ENCODE measurements at places on chromosomes 12 and 14.

DNA sequence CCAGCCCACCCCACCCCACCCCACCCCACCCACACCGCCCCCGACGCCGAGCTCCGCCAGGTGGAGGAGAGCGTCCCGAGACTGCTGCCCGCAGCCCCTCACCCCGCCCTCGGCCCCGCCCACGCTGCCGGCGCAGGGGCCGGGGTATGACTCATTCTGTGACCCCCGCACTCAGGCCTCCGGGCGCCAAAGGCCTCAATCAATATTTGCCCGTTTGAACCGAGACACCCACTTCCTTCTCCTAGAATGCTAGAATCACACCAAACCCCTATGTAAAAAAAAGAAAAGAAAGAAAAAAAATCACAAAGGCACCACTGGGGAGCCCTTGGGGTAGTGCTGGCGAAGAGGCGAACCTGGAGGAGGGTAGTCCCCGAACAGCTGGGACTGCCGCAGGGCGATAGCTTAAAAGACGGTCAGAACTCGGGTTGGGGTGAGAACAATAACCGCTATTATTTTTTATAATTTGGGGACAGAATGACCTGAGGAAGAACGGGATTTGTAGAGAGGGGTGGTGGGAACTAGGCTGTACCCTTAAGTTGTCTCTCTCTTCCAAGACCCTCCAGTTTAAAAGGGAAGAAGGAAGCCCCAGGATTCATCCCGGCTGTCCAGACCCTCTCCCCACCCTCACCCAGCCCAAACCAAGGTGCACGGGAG is 894 bp downstream of the KRT8 start:
- DNase-seq, result peak; percentile 76

DNA sequence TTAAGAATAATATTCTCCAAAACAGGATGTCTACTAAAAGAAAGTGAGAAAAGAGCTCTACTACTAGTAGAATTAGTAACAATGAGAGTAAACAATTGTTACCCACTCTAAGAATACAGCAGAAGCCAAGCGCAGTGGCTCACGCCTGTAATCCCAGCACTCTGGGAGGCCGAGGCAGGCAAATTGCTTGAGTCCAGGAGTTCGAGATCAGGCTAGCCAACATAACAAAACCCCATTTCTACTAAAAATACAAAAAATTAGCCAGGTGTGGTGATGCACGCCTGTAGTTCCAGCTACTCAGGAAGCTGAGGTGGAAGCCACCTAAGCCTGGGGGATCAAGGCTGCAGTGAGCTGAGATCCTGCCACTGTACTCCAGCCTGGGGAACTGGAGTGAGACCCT is 4.7 kb downstream of the DNAJC14 start:
- DNase-seq, result no peak

- no peak for DNase-seq
Measured at GRCh38 chr12:100375038-100375735, 18.3 kb downstream of the SLC17A8 start.

DNA sequence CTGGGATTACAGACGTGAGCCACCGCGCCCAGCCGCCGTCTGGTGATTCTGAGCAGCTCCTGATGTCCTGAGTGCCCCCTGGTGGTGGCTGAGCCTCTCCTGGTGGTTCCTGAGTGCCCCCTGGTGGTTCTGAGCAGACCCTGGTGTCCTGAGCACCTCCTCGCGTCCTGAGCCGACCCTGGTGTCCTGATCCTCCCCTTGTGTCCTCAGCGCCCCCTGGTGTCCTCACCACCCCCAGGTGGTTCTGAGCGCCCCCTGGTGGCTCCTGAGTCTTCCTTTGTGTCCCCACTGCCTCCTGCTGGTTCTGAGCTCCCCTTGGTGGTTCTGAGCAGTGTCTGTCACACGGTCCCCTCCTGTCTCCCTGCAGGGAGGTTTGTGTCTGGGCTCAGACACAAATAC is 1304.9 kb downstream of the TMEM121 start:
- DNase-seq, result no peak

DNA sequence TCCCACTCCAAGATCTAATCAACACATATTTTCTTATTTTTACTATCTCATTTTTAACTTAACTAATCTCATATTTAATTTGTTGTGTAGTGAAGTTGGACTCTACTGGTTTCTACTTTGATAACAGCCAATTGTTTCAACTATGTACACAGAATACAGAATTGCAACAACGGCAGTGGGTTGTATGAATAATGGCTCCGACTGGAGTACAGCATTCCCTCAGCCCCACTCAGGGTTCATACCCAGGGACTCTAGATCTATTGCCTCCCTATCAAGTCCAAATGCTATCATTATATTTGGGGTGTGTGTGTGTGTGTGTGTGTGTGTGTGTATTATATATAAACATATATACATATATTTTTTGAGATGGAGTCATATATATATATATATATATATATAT is 52.3 kb downstream of the PAWR start:
- no peak for DNase-seq

GRCh38 chr14:88188745-88189416 is 134.2 kb downstream of the KCNK10 start:
- DNase-seq, result no peak

GRCh38 chr12:66944365-66944764 is 265.5 kb upstream of the GRIP1 start:
- no peak for DNase-seq

- no peak for DNase-seq
Measured at GRCh38 chr14:63854330-63854729, 1.5 kb downstream of the SYNE2 start.

GRCh38 chr14:23605931-23606585 is 27.5 kb upstream of the JPH4 start:
- DNase-seq, result no peak

GRCh38 chr12:120121766-120122293 is 5.3 kb upstream of the RAB35 start:
- no peak for DNase-seq

DNA sequence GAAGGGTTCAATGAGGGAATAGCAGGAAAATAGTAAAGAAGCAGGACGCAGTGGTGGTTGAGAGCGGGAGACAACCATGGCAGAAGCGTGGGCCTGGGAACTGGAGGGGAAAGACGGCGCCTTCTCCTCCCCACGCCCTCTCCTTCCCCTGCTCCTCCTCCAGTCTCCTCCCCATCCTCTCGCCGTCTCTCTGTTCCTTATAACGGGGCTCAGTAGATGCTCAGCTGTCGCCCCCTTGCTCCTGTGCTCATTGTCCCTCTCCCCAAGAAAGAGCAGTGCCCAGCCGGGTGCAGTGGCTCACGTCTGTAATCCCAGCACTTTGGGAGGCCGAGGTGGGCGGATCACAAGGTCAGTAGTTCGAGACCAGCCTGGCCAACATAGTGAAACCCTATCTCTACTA is 142.0 kb downstream of the BCL11B start:
- DNase-seq, result no peak

DNA sequence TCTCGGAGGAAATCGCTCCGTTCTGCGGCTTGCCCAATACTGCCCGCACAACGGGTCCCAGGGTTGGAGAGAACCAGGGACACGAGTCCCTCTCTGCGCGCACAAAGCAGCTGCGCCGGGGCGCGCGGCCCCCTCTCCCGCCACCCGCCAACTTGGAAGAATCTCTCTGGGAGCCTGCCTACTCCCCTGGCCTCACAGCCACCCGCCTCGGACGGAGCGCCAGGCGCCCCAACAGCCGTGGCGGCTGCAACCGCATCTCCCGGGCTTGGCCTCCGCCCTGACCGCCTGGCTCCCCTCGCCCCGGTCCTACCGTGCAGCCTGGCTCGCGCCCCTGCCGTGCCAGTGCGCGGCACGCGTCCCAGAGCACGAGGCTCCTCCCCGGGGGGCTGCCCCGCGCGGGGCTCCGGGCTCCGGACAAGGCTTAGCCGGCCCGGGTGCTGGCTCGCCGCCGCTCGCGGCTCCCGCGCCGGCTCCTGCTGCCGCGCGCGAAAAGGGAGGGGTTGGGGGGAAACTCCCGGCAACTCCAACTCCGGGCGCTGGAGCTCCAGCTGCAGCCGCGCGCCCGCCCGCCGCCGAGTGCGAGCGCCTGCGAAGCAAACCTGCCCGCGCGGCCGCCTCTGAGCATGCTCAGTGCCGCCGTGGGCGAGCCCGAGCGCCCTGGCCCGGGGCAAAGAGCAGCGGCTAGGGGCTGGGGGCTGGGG is at the start of gene STXBP6:
Gene STXBP6, minus strand, starts transcription at position 580 of the 701 bp plus-strand sequence. CDS start 75,329 bp downstream, outside the sequence.
- DNase-seq, result peak; percentile 64

DNA sequence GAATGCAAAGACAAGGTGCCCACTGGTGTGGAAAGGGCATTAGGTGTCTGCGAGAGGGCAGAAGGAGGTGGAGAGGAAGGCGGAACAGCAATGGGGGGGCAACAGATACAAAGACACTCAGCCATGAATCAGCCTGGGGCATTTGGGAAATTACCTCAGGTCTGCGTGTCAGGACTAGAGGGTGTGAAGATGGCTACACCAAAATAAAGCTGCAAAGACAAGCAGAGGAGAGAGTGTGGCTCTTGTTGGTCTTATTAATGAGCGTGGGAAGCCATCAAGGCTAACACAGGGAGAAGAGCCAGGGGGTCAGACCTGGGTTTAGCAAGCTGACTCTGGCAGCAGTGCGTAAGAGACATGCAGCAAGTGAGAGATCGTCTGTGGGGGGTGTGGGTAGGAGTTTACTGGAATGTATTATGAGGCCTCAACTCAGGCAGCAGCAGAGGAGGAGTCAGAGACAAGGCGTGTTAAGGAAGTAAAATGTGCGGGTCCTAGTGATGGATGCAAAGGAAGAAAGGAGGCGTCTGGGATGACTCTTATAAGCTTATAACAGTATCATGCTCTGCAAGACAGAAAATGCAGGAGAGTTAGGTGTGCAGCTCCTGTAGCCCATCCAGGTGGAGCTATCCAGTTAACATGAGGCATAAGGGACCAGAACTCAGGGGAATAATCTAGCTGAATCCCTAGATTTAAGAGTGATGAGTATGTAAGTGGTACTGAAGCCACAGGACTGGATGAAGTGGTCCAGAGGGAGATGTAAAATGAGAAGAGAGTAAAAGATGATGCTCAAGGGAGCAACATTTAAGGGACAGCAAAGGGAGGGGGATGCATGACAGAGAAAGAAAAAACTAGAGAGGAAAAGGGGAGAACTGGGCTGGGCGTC is 50.4 kb downstream of the KCNK10 start:
- no peak for DNase-seq

DNA sequence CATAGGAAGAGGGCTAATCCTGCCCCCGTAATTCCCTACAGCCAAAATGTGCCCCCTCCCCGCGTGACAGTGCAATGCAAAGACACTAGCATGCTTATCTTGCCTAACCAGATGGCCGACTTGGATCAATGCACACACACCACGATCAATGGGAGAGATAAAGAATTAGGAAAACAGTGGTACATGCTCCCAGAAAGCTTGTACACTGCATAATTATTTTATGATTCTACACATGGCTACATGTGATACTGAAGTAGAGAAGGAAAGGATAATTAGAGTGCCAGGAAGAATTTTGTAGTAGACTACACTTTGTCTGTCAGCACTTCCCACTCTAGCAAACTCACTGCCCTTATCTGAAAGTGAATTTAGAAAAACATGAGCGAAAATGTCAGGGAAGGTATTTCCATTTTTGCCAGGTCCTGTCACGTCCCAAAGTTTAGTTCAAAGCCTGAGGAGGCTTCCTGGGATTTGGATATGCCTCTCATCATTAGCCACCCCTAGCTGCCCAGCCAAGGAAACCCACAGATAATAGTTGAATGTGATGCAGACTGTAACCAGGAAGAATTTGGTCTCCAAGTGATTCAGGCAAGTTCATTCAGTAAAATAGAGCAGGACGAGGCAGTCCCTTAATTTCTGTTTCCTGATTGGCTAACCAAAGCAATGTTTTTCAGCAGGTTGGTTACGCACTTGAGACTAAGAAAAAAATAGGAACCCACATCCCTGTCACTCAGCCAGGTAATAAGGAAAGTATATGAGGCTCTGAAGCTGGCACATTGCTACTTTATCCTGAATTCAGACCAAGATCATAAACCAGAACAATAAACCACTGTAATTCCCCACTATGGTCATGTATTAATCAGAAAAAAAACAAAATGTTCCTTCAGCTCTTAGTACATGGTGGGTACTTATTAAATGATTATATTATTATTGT is 199.6 kb upstream of the OTX2 start:
- DNase-seq, result no peak

- no peak for DNase-seq
Measured at GRCh38 chr14:35576260-35576659, 42.3 kb downstream of the INSM2 start.

GRCh38 chr12:111448846-111449790 is 43.4 kb downstream of the SH2B3 start:
- no peak for DNase-seq

- DNase-seq, result no peak
Measured at GRCh38 chr12:87363497-87364084, 665.6 kb downstream of the C12orf50 start.

DNA sequence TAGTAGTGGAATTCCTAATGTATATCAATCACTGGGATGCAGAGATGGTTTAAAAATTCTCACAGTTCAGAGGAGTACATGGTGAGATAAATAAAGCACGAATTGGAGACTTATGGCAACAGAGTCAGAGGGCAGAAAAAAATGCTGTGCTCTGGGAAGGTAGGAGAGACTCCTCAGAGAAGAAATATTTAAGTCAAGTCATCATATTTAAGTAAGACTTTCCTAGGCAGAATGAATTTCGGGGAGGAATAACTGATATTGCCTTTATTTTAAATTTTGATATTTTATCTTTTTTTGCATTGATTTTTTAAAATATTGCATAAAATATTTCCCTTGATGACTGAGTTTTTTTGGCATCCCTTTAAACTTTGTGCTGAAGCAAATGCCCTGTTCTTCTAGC is 67.4 kb downstream of the OTOGL start:
- no peak for DNase-seq

- no peak for DNase-seq
Measured at GRCh38 chr12:123474485-123475245, 16.7 kb downstream of the SNRNP35 start.

- no peak for DNase-seq
Measured at GRCh38 chr12:76787689-76788088, 23.8 kb downstream of the ZDHHC17 start.

GRCh38 chr12:128586451-128587029 is 237.2 kb downstream of the SLC15A4 start:
- DNase-seq, result no peak

- DNase-seq, result no peak
Measured at GRCh38 chr12:122121745-122122144, 43.2 kb downstream of the MLXIP start.

GRCh38 chr12:31370531-31371255 is 44.7 kb upstream of the SINHCAF start:
- DNase-seq, result no peak

GRCh38 chr14:100407376-100408102 is 84.4 kb downstream of the SLC25A47 start:
- DNase-seq, result no peak

DNA sequence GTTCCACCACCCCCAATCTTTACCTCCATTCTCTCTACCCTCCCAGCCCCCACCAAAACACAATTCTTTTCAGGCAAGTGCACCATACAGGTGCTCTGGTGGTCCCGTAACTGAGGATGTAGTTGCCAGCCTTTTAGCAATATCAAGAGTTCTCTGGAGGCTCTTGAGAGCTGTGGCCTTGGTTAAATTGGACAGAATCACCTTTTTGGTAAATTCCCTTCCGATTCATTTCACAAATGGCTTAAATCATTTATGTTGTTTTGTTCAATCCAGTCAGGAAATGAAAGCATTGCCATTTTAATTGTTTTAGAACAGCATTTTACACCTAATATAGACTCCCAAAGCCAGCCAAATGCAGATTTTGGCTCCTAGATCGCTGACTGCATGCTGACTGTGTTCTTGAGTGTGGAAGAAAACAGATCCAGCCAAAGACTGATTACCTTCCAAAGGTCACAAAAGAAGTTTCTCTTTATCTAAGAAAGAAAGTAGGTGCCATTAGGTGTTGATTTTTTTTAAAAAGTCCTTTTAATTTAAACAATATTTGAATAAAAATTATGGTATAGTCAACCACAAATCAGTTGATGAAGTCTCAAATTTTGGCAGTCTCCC is 25.6 kb downstream of the CRADD start:
- no peak for DNase-seq

- DNase-seq, result no peak
Measured at GRCh38 chr12:92466391-92467305, 236.1 kb upstream of the PLEKHG7 start.

Measured in SW480 (cell line).